ENCODE measurements at places on chromosomes 12 and 14.

- no peak for DNase-seq
Observed at GRCh38 chr14:81416981-81417380, 16.9 kb upstream of the STON2 start.

GRCh38 chr12:19138956-19139355 lies 9.4 kb downstream of the PLEKHA5 start:
- DNase-seq = no peak

GRCh38 chr12:42987216-42987650 lies 397.7 kb upstream of the PRICKLE1 start:
- no peak for DNase-seq

GRCh38 chr12:93722835-93723567 lies 45.8 kb downstream of the CRADD start:
- DNase-seq = no peak

GRCh38 chr12:57152639-57153038 lies 5.2 kb upstream of the LRP1-AS start:
- no peak for DNase-seq

DNA sequence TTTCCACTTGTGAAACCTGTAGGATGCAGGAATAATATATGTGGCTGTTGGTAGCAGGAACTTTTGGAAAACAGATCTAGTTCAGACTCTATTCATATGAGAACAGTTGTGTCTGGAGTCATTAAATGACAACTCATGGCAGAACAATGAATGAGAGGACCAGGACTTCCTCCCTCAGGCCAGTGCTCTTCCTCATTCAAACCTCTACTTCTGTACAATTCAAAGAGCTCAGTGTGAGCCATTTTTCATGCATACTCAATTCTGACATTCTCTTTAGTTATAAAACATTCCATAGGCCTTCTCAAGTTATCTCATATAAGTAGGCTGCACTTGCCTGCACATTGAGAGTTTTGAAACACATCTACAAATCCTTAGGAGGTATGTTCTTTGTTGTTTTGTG lies 1526.6 kb upstream of the FLRT2 start:
- no peak for DNase-seq

DNA sequence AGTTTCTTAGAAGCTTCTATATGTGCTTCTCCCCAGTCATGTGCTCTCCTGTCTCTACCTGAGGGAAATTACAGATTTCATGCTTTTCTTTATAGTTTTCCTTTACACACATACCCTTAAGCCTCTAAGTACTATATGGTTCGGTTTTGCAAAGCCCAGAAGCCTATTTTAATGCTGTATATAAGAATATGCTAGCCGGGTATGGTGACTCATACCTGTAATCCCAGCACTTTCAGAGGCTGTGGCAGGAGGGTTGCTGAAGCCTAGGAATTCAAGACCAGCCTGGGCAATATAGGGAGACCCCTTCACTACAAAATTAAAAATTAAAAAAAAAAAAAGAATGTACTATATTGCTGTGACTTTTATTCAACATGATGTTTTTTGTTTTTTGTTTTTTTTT lies 15.4 kb downstream of the DGLUCY start:
- no peak for DNase-seq

DNA sequence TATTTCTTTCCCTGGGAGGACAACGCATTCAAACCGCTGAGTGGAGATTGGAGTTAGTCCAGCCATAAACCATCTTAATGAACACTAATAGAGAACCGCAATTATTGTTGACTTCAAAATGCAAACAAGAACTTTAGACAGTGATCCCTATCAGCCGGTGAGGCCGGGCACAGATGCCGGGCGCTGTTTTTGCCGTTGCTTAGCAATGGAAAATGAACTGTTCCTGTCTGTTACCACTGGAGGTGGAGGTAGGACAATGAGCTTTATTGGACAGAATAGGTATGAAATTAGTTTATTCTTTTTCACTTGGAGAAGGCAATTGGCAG lies 216.8 kb downstream of the TTC8 start:
- no peak for DNase-seq

DNA sequence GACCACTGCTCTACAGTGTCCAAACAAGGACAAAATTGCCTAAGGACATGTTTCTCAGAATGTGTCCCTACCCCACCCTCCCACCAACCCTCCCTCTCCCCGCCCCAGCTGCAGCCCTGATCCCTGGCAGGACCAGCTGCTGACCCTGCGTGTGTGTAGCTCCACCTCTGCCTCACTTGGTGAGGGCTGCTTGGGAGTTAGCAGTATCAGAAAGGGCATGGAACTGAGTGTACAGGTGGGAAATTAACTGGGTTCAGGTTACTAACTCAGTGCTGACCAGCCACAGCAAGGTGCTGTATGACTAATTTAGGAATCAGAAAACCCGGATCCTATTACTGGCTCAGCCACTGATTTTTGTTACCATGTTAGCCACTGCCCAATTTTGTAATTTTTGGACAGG lies 11.3 kb upstream of the PLEKHD1 start:
- DNase-seq = no peak

DNA sequence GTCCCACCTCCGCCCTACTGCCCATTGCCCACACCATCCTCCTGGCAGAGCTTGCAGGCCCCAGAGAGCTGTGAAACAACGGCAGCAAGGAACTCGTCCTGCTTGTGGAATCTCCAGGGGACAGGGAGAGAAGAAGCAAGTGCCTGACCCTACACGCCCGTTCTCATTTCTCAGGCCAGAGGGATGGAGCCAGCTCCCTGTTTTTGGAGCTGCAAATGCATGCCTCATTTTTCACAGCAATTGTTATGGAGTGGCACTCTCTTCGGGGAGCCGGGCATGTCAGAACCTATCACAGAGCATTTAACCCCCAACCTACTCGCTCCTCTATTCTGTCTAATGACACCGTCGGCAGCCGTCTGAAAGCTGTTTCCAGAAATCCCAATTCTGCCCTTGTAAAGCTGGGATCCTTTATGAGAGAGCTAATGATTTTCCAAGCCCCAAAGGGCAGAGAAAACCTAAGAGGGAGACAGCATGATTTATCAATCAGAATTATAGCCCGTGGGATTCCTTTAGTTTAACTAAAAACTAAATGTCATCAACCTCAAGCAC lies 222.3 kb upstream of the NOS1 start:
- DNase-seq = no peak

DNA sequence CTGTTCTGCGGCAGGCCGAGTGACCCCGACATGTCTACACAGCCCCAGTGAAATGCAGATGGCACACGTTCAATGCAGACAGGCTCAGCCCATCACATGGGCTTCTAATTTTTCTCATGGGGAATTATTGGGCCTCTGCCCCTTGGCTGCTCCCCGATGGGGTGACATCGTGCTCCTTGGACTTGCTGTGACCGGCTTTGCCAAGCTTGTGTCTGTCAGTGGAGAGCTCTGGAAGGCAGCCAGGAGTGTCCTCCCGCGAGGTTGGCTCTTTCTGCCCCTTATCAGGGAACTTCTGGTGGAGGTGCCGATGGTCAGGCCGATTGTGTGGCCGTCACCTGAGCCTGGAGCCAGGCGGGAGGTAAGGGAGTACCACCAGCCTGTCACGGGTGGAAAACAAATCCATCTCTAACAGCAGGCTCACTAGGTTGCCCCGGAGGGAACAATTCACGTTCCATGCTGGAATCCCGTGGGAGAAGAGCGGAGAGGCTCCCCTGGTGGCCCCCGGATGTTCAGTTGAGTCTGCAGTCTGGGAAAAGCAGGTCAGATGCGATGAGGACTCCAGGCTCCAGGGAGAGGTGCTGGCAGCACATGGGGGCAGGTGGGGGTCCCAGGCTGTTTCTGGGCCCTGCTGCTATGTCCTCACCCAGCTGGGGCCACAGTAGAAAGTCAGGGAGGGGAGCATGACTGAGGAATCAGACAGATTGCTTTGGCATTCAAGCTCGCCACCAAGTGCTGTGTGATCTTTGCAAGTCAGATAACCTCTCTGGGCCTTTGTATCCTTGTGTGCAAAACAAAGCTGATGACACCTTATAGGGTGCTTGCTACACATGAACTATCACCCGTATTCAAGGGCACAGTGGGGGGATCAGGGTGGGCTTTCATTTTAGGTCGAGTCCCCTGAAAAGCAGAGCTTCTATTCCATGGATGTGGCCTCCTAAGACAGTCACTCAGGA lies 43.2 kb upstream of the EML1 start:
- no peak for DNase-seq

DNA sequence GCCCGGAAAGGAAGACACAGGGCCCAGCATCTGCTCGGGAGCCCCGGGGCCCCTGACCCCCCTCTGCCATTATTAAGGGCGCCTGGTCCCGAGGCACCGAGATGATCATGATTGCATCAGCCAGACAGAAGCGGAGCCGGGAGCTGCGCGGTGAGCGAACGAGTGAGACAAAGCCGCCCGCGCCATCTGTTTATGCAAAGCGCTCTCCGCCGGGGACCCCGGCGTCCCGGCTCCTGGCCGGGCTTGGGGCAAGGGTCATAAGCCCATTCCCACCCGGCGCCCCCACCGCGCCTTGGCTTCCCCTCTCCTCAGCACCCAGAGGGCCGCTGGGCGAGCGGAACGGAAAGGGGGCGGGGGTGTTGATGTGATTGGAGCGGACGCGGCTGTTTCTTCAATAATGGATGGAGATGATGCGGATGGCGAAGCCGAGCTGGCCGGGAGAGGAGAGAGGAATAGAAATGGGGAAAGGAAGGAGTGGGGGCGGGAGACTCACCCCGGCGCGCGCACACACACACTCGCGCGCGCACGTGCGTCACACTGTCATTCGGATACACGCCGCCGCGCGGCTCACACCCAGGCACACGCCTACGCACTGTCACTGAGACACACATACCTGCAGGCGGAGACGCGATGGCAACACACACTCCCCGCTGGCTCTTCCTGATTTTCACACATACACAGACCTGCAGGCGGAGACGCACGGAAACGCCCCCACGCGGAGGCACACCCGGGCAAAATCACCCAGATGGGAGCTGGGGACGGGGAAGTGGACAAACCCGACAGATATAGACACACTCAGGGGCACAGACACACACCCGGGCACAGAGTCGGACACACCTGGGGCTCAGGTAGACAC lies 10.7 kb downstream of the STAC3 start:
- no peak for DNase-seq

GRCh38 chr14:93040982-93041381 lies 74.7 kb downstream of the ITPK1 start:
- no peak for DNase-seq

DNA sequence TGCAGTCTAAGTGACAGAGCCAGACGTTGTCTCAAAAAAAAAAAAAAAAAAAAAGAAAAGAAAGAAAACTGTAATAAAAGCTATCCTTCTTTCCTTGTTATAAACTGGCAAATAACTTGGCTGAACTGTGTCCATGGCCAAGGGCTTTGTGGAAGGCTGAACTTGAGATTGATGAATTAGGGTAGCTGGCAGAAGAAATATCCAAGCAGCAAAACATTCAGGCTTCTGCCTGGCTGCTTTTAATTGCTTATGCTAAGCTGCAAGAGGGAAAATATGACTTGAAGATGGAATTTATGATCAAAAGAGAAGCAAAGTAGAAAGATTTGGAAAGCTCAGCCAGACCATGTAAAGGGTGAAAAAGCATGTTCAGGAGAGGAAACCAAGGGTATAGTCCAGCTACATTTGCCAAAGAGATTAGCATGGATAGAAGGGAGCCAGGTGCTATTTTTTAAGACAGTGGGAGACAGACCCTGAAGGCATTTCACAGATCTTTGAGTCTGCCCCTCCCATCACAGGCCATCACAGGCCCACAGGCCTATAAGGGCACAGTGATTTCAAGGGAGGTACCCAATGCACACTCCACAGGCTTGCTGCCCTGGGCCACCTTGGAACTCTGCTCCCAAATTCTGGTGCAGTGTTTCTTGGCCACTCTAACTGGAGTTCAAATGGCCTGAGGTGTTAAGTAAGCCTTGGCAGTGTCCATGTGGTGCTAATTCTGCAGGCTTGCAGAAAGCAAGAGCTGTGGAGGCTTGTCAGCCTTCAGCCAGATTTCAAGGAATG lies 226.0 kb downstream of the AEBP2 start:
- DNase-seq = no peak

- no peak for DNase-seq
Observed at GRCh38 chr14:56026506-56026905, 91.7 kb upstream of the PELI2 start.

DNA sequence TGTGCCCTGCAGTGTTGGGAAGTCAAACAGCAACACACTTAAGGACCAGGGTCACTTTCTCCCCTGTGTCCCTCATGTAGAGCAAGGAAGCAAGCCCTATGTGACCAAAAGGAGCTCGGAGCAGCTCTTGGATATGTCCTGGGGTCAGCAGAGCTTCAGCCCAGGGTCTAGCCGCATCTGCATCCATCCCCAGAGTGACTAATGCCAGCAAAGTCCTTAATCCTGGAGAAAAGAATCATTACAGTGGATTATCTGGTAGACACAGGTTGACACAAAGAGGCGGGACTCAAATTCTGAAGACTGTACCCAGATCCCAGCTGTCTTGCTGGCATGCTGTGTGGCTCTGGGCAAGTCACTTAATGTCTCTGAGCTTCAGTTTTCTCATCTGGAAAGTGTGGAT lies 239.1 kb upstream of the PWP1 start:
- DNase-seq = no peak

- no peak for DNase-seq
Observed at GRCh38 chr14:50037852-50038251, 78.5 kb downstream of the VCPKMT start.

GRCh38 chr14:56659964-56660551 lies 80.5 kb downstream of the TMEM260 start:
- peak; percentile 14 for DNase-seq

- DNase-seq = peak; percentile 36
Observed at GRCh38 chr14:34030864-34031263, 80.0 kb upstream of the EGLN3 start.

GRCh38 chr12:42299392-42300308 lies 26.2 kb downstream of the ZCRB1 start:
- peak; percentile 11 for DNase-seq

DNA sequence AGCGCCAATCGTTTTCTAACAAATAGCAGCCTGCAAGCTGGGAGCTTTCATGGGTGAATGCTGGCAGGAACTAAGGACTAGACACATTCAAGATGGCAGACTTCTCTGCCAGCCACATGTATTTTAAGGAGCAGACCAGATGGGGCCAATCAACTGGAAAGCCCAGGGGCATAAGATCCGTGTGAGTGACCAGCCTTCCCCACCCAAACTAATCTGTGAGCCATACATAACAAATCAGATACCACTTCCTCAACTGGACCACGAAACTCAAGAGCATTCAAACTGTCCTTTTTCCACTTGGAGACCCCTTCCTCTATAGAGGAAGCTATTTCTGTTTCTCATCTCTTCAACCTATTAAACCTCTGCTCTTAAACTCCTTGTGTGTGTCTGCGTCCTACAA lies 9.7 kb downstream of the TCL1B start:
- no peak for DNase-seq

- no peak for DNase-seq
Observed at GRCh38 chr14:21097636-21098075, 799 bp downstream of the ZNF219 start.

- DNase-seq = no peak
Observed at GRCh38 chr14:36363704-36364103, 43.3 kb upstream of the MBIP start.

GRCh38 chr14:45492876-45493275 lies 239.9 kb upstream of the MIS18BP1 start:
- no peak for DNase-seq

DNA sequence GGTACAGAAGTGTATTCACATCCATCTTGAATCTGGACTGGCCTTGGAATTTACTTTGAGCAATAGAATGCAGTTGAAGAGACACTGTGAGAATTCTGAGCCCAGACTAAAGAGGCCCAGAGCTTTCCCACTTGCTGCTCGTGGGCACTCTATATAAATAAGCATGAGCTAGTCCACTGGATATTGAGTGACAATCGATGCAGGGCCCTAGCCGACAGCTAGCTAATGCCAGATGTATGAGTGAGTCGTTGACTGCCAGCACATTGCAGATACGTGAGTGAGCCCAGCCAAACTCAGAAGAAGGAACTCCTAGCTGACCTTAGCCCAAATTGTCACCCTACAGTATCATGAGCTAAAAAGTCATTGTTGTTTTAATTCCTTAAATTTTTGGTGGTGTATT lies 24.9 kb downstream of the NAV3 start:
- no peak for DNase-seq
